ENCODE measurements at places on chromosomes 6 and 20.

DNA sequence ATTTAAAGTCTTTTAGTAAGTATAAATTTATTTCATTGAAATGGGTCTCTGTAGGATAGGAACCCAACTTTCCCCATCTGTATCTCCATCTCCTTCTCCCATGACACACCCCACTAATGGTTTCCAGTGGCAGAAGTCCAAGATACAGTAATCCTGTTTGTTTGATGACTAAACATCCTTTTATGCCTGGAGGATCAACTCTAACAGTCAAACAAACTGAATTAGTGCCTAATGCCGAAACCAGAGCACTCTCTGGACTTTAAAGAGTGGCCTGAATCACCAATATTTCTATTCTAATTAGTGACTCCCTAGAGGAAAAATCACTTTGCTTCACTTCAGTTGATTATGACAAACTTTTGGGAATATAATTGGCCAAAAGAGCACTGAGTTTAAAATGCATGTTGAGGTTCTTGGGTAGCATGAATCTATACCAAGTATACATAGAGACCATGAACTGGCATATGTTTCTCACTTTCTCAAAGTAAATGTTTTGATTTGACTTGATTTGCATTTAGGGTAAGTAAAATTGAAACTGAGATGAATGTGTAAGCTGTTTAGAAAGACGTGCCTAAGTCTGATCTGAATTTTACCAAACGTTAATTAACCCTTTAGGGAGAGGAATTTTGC, 776.4 kb upstream of the NRSN1 start:
- DNase-seq: peak; percentile 88

- DNase-seq: no peak
These were observed 212.4 kb downstream of the GMPR start for GRCh38 chr6:16450821-16451220.

DNA sequence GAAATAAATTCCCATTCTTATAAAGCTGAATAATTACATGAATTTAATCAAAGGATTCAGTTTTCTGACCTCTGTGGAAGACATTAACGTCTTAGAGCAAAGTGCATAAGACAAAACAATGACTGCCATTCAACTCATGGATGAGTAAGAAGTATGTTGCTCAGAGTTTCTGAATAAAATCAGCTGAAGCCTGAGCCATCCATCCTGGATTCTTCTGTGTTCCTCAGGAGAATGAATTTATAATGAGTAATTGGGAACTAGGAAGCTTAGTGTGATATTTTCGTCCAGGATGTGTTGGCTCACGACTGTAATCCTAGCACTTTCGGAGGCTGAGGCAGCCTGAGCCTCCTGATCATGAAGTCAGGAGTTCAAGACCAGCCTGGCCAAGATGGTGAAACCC, 62.8 kb downstream of the PERP start:
- DNase-seq: no peak

- no peak for DNase-seq
These were observed 133.7 kb upstream of the SLC24A3 start for GRCh38 chr20:19078448-19079373.

DNA sequence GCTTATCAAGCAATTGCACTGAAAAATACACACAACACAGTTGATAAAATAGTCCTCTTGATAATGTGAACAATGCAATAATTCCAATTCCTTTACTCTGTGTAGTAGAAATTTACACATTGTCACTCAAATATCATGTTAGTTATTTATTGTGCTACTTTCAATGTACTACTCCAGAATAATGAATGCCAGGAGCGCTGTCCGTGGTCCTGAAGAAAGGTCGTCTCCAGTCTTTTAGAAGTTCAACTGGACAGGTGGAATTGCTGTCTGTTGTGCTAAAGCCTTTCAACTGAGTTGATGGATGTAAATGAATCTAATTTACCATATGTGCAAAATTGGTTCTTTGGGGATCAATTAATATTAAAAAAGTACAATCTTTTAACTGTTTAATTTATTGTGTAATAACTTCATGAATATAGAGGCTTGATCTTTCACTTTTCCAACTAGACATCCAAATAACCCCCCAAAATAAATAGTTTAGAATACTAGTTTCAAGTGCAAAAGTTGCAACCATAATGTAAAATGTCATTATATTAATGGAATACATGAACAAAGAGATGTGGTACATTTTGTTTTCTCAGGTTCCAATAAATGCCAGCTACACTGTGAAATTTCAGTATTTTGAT, 3.2 kb downstream of the GRIK2 start:
- peak; percentile 25 for DNase-seq

GRCh38 chr6:118319416-118319815, 228.7 kb upstream of the PLN start:
- no peak for DNase-seq

GRCh38 chr20:24490598-24490997, 21.2 kb downstream of the SYNDIG1 start:
- DNase-seq: no peak

- DNase-seq: no peak
These were observed 43.8 kb upstream of the GLP1R start for GRCh38 chr6:39004801-39005200.

DNA sequence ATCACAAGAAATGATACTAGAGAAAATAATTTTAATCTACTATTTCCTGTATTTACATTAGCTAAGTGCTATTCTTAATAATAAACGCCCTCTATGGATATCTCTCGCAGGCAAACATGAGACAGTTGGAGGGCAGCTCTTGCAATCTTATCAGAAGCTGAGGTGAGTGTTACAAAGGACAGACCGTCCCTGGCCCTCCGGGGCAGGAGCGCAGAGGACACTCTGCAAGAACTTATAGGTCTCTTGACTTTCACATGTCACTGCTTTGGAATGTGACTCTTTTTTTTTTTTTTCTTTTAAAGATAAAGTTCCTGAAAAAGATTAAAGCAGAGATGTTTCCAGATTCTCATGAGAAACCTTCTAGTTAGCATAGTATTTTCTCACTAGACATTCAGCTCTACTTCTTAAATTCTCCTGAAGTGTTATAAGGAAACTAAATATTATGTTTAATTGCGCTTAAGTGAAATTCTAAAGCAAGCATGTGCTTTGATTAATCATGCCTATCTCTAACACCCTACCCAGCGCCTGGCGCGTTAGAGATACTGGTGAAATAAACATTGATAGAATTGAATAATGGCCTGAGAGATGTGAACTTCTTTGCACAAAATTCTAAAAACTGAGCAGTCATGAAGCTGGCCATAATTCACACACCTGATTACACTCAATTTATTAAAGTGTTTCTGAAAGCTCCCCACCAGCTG, 57.4 kb downstream of the SYTL3 start:
- no peak for DNase-seq
